NCI-H2081 (cell line): ENCODE measurements at places on chromosomes 6 and 20.

DNA sequence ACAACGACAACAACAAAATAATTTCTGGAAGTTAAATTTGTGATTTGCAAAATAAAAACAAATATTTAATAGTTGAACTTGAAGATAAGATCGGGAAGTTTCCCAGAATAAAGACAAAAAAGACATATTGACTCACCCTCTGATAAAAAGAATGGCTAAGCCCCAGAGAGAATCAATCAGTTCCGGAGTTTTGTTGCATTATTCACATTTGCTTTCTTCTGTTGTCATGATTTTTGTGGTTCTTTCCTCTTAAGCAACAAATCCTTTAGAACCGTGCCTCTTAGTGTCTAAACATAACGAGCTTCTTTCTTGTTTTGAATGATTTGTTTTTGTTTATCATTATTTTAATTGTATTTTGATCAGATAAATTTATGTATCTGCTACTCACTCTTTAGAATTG lies 337.7 kb upstream of the PRND start:
- DNase-seq, result no peak

DNA sequence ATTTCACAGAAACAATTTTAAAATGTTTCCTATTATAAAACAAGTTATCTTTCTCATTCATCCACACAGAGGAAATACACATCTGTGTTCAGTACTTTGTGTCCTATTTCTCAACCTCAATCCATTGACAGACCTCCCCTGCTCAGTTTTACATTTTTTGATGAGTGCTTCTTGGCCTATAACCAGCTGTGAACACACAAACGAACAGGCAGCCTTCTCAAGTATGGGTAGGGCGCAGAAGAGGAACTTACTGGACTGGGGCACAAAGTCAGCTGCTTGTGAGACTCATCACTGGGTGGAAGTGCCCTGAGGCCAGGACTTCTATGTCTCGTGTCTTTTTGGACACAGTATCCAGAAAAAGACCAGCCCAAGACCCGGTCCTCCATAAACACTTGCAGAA lies 2.8 kb downstream of the RPS6KA2 start:
- no peak for DNase-seq

- no peak for DNase-seq
Measured at GRCh38 chr6:53703047-53703446, 37.5 kb upstream of the KLHL31 start.

DNA sequence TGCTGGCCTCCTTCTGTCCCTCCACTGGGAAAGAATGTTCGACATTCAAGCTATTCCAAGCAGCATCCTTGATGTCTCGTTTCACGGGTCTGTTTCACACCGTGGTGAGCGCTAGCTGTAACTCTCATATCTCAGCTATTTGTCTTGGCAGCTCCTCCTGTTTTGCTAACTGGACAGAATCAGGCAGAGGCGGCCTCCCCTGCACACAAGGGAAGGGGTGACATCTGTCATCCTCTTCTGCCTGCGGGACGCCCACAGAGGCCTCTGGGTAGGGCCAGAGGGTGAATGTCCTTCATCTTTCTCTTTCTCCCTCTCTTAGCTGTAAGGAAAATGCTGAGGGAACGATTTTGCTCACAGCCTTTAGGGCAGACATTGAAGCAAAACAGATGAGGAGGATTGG lies 232.8 kb upstream of the GMDS start:
- no peak for DNase-seq

DNA sequence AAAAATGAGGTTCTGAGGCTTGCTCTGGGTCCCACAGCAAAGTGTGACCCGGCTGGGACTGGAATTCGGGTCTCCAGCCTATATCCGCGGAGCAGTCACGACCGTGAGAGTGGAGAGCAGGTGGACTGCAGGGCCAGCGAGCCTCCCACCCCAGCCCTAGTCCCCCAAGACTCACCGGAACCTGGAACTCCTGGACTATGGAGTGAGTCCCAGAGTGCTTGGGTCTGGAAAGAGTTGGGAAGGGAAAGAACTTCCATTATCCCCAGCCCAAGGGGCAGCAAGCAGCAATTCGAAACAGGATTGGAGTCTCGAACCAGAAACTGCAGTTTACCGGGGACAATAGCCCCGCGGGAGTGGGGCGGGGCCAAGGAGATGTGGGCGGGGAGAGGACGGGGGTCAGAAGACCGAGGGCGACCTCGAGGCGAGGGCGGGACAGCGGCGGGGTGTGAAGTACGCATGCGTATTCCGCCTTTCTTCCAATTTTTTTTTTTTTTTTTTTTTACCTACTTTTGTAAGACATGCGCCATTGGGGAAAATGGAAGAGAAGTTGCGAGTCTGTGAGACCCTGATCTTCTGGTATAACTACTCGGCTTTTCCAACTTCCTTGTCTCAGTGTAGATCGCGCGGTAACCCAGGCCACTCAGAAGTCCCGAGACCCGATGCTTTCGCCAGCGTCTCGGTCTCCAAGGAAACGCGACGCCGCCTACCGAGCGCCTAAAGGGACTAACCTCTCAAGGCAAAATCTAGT lies at the start of gene C20orf96:
C20orf96 (minus strand) TSS at position 667 of the 748 bp plus-strand sequence; CDS start at position 527, 140 bp downstream.
- DNase-seq, result peak; percentile 68

DNA sequence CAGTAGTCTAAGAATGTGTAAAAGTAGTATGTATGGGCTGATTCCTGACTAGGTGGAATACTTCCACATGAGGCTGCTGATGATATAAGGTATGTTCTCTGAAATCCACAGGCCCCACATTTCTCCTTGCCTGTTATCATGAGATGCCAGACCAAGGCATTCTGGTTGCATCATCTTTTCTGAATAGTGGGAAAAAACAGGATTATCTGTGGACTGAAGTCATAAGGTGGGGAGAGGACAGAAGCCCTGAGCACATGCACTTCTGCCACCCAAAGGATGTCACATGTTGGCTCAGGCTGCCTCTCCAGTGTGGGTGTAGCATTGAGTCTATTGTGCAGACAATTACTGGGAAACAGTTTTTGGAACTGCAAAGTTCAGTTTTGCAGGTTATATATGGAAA lies 184.5 kb upstream of the RAB32 start:
- no peak for DNase-seq

DNA sequence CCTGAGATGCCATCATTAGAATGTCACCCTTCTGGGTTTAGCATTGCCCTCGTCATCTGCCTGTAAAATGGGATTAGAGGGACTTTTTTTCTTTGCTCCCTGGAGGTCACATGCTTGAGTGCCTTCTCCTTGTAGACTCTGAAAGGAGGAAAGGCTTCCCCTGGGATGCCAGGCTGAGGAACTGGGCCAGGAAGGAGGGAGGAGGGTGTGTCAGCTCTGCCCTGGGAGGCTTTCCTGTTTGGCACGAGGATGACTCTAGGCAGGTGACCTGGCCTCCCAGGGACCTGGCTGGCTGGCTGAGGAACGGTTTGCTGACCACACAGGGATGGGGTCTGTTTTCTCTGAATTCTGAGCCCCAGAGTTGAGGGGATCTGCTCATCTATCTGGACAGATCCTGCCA lies 137.9 kb upstream of the RNF24 start:
- no peak for DNase-seq

GRCh38 chr6:38113825-38114576 lies 294.5 kb downstream of the ZFAND3 start:
- peak; percentile 79 for DNase-seq

- no peak for DNase-seq
Measured at GRCh38 chr6:165206798-165207197, 102.6 kb downstream of the C6orf118 start.

DNA sequence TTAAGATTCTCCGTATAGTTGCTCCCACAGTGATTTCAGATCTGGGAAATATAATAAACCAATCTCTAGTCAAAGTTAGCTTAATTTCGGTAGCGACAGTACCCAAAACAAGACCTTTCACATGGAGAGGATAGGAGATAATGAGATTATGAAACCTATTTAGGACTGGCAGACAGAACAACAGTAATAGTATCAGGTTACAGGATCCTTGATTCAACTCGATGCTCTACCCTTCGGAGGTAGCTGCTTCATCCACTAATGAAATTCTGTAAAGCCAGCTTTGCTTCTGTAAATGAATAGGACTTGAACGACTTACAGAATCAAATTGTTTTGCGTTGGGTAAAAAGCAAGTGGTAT lies 534 bp upstream of the AKIRIN2 start:
- DNase-seq, result no peak

DNA sequence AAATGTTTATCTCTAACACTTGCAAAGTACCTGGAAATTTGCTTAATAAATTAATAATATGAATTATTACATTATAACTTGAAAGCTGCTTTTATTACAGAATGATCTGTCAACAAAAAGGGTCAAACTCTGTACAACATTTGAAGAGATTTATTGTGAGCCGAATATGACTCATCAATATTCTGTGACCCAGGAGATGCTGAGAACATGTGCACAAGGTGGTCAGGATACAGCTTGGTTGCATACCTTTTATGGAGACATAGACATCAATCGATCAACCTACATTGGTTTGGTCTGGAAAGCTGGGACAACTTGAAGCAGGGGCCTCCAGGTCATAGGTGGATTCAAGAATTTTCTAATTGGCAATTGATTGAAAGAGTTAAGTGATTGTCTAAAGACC lies 79.0 kb downstream of the RNASET2 start:
- DNase-seq, result no peak

GRCh38 chr6:38177882-38178583 lies 358.5 kb downstream of the ZFAND3 start:
- no peak for DNase-seq

GRCh38 chr6:110342759-110343158 lies 15.4 kb downstream of the METTL24 start:
- DNase-seq, result no peak

DNA sequence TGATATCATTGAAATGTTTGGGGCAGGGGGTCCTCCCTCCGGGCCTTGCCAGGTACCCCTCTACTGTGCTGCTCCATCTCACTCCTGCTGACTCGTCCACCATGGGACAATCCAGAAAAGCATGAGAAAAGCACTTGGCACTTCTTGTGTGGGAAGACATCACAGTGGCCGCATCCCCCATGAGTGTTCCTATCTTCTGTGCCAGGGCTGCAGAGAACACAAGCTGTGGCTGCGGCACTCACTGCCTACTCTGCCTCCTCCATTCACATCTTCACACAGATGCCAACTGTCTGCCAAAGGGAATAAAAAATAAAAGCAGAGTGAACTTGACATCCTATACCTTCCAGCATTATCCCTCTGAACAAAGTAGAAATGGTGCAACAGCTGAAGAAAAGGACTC lies 117.4 kb upstream of the PROKR2 start:
- no peak for DNase-seq

GRCh38 chr6:16504609-16505008 lies 256.7 kb downstream of the ATXN1 start:
- no peak for DNase-seq

- no peak for DNase-seq
Measured at GRCh38 chr20:34915749-34916455, 39.5 kb downstream of the ACSS2 start.

DNA sequence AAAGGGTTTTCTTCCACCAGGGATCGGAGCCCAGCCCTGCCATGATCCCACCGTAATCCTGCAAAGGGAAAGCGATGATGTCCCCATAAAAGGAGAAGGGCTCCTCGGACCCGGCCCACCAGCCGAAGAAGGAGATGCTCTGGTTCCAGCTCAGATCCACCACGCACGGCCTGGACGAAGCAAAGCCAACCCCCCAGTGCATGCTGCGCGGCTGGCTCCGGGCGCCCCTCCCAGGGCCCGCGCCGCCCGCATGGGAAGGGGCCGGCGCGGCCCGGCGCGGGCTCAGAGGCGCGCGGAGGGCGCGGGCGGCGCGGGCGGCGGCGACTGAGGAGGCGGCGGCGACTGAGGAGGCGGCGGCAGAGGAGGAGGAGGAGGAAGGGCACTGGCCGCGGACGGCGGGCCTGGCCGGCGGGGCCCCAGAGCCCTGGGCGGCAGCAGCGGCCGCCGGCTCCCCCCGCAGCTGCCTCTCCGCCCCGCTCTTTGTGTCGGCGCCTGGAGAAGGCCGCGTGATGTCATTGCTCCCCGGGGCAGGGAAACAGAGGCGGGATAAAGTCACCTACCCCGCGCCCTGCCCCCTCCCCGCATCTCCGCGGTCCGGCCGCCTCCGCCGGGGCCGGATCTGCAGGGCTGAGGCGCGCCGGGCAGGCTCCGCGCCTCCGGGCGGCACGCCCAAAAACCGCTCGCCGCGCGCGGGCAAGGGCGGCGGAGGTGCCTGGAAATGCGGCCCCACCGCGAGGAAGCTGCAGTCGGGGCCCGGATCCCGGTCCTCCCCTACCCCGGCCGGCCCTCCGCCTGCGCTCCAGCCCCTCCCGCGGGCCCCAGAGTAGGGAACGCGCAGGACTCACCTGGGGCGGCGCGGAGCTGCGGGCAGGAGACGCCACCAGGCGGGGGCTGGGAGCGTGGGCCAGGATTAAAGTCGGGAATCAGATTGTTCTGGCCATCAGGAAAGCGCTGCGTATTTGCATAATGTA lies at the start of gene FAXC:
FAXC (minus strand) TSS at position 504 of the 971 bp plus-strand sequence; CDS start at position 202, 302 bp downstream.
- peak; percentile 75 for DNase-seq

DNA sequence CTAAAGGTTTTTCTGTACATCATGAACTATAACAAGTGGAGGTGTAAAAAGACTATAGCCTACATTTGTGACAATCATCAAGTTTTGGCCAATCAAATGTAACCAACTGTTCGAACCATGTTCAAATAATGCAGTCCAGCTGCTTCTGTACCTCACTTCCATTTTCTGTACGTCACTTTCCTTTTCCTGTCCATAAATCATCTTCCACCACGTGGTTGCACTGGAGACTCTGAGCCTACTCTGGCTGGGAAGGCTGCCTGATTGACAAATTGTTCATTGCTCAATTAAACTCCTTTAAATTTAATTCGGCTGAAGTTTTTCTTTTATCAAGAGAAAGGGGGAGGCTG lies 270.4 kb upstream of the JARID2 start:
- peak; percentile 9 for DNase-seq

- no peak for DNase-seq
Measured at GRCh38 chr6:3794092-3794491, 42.6 kb upstream of the PXDC1 start.

GRCh38 chr20:61975407-61976129 lies 90.1 kb downstream of the TAF4 start:
- peak; percentile 2 for DNase-seq

GRCh38 chr6:77466451-77467437 lies 3.5 kb upstream of the HTR1B start:
- no peak for DNase-seq

DNA sequence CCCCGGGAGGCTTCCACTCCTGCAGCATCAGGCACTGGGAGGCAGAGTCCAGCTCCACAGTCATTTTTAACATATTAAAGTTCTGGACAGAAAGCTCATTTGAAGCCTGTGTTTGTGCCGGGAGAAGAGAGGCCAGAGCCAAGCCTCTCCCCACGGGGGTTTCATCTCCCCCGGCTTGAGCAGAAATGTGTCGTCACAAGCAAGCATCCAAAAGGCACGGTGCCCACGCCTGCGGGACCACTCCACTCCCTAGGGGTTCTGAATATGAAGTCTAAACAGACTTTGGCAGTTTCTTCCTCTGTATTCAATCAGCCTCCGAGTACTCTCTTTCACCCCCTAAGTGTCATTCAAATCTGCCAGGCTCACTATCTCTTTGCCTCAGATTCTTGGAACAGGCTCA lies 75.3 kb downstream of the STK35 start:
- DNase-seq, result no peak

- no peak for DNase-seq
Measured at GRCh38 chr6:1066449-1067090, 245.3 kb upstream of the FOXQ1 start.
